ENCODE measurements at places on chromosomes 5 and 9.

DNA sequence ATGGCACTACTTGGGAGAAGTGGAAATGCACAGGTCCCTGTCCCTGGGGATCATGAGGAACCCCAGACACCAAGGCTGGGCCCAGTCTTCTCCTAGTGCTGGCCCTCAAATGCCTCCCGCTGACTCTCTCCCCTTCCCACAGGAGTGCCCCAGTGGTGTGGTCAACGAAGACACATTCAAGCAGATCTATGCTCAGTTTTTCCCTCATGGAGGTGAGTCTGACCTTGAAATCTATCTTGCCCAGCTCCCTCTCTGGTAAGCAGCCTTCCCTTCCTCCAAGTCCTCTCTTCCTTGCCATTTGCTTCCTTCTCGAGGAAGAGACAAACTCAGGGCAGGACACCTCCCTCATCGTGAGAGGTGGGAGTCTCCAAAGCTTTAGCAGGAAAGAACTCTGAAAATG, 63.3 kb upstream of the GABRP start:
- DNase-seq: no peak

- DNase-seq: no peak
Observed at GRCh38 chr9:114288193-114289091, 34.5 kb upstream of the ORM1 start.

DNA sequence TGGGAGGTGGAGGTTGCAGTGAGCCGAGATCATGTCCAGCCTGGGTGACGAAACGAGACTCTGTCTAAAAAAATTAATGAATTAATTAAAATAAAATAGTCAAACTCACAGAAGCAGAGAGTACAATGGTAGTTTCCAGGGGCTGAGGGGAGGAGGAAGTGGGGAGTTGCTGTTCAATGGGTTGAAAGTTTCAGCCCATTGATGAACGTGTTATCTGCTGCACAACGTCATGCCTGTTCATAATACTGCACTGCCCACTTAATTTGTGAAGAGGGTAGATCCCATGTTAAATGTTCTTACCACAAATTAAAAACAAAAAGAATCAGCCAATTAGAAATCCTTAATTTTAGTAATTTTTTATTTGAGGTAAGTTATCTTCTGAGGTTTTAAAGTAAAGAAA, 16.4 kb upstream of the RUFY1 start:
- DNase-seq: no peak

DNA sequence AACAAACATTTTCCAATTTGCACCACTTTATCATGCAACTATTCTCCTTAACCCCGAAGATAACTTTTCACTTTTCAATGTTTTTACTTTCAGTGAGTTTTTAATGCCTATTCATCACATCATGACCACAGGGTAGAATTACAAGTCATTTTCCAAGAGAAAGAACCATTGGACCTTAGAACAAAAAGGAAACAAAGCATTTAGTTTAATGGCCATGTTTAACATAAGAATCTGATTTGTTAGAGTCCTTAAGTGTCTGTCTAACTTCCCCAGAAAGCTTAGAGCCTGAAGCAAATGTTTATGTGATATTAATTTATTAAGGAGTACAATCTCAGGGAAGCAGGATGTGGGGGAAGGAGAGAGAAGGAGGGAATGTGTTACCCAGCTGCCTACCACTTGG, 325.8 kb upstream of the RIOK2 start:
- DNase-seq: no peak

DNA sequence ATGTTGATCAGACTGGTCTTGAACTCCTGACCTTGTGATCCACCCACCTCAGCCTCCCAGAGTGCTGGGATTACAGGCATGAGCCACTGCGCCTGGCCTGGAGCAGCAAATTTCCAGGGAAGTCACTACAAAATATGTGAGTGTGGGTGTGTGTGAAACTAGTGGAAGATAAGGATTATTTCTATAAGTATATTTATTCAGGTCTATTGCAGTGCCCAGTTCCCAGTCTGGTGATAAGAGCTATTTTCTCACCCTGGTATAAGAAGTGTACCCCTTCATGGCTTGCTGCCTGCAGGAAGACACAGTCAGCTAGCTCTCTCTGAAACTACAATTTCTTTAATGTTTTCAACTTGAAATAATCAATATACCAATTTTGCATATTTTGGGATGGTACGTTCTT, 37.1 kb downstream of the TARS1 start:
- DNase-seq: no peak

GRCh38 chr9:114937516-114937915, 7.1 kb upstream of the TNFSF8 start:
- no peak for DNase-seq

DNA sequence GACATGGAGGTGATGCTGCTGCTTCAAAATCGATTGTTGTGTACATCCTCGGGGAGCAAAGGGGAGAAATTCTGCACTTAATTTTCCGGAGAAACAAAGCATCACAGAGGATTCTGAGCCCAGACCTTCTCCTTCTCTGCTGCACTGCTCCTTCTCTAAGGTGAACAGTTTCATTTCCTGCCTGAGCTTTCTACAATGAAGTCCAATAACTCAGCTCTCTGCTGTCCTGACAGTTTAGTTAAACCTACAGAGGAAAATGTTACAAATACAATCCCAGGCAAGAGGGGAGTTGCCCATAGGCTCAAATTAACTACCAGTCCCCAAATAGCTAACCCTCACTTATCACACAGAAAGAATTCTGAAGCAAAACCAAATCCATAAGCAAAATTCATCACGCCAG, 206.3 kb downstream of the EFNA5 start:
- DNase-seq: no peak

DNA sequence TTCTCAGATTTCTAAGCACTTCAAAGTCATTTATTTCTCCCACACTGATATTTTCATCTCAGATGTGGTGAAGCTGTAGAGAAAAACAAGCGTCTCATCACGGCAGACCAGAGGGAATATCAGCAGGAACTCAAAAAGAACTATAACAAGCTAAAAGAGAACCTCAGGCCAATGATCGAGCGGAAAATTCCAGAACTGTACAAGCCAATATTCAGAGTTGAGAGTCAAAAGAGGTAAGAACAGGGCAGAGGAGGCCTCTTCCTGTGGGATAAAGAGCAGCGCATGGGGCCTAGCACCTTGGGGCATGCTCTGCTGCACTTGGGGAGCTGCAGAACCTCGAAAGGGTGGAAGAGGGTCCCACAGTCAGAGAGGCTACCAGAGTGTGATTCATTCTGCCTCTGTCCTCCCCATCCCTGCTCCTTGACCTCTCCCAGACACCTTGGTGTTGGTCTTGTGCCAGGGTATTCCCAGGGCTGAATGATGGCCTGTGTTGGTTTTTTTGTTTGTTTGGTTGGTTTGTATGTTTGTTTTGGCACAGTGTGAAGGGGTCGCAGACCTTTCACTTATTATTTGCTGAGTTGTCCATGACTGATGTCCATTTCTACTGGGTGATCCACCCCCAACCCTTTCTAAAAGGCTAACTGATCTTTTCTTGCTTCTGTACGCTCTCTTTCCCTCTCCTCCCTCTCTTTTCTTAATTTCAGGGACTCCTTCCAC, 248.9 kb downstream of the DOCK8 start:
- no peak for DNase-seq

- no peak for DNase-seq
Observed at GRCh38 chr5:97568382-97568781, 385.3 kb upstream of the RIOK2 start.

- DNase-seq: no peak
Observed at GRCh38 chr9:101354143-101354764, 30.6 kb downstream of the BAAT start.

DNA sequence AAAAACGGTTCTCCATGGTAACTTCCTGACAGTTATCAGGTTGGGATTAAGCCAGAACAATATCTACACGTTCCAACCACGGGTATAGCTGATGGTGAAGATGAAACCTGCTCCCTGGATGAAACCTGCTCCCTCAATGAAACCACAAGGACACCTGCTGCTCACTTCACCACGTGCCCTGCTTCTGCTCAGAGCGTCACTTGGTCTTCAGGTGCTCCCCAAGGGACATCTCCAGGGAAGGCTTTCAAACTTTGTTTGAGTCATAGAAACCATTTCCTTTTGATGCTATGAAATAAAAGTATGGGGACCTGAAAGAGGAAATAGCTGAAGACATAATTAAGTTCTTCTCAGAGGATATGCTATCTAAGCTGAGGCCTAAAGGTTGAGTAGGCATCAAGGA, 242.4 kb downstream of the MED10 start:
- DNase-seq: no peak

DNA sequence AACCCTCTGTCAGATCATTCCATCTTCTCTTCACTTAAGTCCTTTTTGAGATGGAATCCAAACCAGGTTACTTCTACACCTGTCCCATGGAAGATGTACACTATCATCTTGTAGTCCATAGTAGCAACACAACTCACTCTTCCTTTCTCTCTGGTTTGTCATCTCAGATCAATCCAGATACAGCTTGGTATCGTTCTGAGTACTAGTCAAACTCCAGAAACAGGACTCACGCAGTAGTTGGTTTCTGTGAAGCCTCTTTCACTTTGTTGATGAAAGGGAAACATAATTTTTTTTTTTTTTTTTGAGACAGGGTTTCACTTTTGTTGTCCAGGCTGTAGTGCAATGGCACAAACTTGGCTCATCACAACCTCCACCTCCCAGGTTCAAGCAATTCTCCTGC, 484.0 kb downstream of the PRDM9 start:
- no peak for DNase-seq

GRCh38 chr9:72843520-72844439, 109.1 kb downstream of the ALDH1A1 start:
- DNase-seq: no peak

DNA sequence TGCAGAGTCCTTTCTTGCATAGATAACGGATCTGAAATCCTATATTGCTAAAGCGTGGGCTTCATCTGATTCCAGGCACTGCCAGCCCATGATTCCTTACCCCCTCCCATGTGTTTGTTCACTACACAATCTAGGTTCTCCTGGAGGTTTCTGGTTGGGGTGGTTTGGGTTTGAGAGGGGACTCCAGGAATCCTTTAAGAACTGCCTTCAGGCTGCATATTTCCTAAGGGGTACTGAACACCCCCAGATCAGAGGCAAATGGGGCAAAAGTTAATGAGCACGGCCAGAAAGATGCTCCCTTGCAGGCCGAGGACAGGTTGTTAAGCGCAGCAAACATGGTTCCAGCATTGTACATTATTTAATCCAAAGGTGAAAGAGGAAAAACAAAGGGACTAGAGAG, 9.9 kb downstream of the NR2F1 start:
- no peak for DNase-seq

Measured in KBM-7 (cell line).